ENCODE measurements at places on chromosomes 4 and X.

DNA sequence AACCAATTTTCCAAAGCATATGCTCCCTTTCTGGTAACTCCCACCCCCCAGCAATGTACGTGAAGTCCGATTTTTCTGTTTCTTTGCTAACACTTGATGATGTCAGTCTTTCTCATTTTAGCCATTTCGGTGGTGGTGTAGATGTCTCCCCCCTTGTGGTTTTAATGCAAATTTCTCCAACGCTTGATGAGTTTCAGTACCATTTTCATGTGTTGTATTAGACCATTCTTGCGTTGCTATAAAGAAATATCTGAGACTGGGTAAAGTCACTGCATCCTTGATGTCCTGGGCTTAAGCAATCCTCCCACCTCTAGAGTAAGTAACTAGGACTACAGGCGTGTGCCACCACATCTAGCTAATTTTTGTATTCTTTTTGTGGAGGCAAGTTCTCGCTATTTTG, 148.4 kb upstream of the VCX3A start:
- DNase-seq: no peak

GRCh38 chr4:135900956-135901355, 1631.3 kb downstream of the PCDH18 start:
- DNase-seq: no peak

DNA sequence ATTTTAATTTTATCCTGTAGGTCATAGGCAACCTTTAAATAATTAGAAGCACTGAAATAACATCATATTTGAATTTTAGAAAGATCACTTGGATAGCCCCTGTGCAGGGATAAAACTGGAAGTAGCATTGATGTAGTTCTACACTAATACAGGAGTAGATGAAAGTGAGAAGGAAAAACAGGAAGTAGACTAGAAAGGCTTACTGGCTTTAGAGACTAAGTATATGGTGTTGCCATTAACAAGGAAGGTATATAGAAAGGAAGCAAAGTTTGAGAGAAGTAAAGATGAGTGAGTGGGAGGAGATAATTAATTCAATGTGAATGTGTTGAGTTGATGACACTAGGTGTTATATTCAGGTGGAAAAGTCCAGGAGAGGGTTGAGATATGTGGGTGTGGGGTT, 73.1 kb upstream of the EPGN start:
- no peak for DNase-seq

DNA sequence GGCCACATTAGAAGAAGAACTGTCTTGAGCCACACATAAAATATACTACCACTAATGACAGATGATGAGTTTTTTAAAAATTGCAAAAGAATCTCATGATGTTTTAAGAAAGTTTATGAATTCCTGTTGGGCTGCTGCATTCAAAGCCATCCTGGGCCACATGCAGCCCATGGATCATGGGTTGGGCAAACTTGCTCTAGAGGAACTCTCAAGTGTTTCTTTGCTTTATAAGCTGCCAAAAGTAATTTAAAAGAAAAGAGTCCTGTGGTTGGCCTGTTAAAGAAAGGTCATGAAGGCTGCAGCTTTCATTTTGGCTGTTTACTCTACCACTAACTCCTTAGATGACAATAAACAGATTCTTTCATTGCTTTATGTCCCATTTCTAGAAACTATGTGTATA, 218.2 kb downstream of the SCFD2 start:
- no peak for DNase-seq

DNA sequence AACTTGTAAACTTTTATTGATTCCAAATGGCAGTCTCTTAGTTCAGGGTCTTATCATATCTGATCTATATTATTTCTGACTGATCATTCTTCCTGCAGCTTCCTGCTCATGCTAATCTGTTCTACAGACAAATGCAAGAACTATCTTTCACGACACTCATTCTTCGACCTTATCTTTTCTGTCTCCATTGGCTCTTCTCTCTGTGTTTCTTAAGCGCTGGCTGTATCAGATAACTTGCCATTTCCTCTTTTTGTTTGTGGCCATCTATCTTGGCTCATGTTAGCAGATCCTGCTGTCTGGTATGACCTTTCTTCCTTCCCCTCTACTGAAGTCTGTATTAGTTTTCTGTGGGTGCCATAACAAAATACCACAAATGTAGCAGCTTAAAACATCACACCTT, 230.5 kb upstream of the PUDP start:
- no peak for DNase-seq

Data from activated naive CD8-positive, alpha-beta T cell treated with anti-CD3 and anti-CD28 coated beads, Interleukin-2, amount 50 U/mL, for 16 hours (primary cell).